ENCODE measurements at places on chromosomes 12 and 14.

DNA sequence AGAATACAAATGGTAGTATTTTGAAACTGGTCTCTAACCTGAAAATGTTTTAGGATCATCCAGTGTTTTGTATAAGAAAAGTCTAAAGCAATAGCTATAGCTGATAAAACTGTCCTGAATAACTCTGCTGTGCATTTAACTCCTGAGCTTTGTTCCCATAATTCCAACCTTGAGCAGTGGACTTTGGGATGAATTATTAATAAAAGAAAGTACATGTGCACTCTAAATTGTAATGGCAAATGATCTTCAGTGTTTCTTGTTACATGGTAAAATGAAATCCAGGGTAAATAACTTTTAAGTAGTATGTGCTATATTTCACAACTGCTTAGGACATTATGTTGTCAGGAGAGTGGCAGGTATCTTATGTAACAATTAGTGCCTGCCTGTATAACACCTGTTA is 345.6 kb downstream of the SLC16A7 start:
- DNase-seq = no peak

DNA sequence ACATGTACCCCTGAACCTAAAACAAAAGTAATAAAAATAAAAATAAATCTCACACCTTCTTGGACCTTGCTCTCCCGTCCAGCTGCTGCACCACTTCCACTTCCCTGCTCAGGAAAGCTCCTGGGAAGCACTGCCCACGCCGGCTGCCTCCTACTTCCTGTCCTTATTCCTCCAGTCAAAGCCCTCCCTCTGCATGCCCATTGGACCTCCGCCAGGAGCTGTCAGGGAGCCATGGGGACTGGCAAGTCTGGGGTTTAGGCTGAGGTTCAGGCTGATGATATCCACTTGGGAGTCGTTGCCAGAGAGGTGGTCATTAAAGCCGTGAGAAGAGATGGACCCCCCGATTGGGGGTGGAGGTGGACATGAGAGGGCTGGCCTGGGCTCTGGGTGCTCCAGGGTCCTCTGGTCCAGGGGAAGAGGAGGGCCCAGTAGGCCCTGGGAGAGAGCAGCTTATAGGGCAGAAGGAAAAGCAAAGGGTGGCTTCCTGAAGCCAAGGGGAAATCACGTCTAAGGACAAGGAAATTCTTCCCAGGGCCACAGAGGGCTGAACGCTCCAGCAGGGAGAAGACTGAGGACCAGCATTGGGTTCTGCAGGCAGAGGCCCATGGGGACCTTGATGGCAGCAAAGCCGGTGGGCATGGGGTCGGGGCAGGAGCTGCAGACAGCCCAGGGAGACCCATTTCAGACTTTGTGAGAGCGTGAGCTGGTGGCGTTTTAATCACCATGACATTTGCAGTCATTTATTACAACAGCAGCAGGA is 78.7 kb downstream of the FZD10 start:
- no peak for DNase-seq

DNA sequence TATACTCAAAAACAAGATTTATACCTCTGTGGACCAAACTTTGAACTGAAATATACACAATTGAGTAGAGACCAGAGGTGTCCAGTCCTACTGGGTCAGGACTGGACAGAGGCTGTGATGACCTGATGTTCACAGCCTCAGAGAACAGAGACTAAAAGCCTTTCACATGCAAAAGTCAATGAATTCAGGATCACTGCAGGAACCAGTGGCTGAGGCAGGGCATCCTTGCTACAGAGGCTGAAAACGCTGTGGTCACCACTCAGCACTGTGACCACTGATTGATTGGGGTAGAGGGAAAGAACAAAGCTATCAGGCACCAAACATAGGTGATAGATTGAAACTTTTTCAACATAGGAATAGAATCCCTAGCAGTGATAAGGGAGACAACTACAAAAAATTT is 25.1 kb downstream of the GRIP1 start:
- DNase-seq = no peak

DNA sequence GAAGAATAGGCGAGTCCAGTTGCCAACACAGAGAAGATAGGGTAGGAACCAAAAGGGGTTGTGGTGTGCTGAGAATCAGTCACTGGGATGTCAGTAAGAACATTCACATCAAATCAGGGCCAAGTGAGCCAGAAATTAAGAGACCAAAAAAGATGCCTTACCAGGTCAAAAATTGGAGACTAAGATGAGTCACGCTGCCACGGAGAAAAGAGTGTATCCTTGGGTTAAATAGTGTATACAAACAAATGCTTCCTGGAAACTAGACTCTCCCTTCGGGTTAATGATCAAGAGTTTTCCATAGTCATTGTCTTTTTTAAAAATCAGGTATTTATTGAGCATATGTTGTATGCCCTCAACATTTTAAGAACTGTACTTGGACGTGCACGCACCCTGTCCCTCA is 45.2 kb upstream of the BAZ1A start:
- no peak for DNase-seq

- no peak for DNase-seq
These were observed 31.9 kb upstream of the FBXO34 start for GRCh38 chr14:55239320-55239719.

GRCh38 chr12:108582978-108583770 is 14.7 kb downstream of the TMEM119 start:
- DNase-seq = no peak

- no peak for DNase-seq
These were observed at the start of gene AQP2 for GRCh38 chr12:49950273-49951251. TSS of gene AQP2 (plus strand) at chr12:49950737. CDS start at chr12:49950831, 94 bp downstream.

DNA sequence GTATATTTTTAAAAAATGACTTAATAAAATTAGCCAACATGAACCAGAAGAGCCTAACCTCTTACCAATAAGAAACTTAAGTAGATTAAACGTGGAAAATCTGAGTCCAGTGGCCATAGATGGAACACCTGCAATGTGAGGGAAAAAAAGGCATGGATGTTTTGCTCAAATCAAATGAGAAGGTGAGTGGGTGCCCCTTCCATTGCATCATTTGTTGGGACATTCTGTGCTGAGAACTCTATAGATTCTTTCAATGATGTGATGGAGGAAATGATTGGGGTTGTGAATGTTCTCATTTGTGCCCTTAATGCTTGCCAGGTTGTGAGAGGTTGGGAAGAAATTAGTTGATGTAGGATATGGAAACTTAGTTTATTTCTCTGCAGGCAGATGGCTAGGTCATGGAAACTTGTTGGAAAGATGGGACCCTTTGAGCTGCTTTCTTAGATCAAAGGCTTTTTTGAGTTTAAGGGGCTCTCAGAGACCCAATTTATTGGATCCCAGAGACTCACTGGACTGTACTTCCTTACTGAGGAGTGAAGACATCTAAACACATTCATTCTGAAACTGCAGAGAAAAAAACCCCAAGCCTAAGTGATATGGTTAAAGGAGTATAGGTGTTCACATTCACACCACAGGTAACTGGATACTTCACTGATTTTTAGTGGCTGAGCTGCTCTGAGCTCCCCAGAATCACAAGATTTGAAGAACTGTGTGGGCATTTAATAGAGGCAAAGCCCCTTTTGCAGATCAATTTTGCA is 95.9 kb downstream of the DACT1 start:
- no peak for DNase-seq

GRCh38 chr12:81078469-81079196 is 754 bp downstream of the ACSS3 start:
- no peak for DNase-seq

GRCh38 chr14:23430723-23431085 is 4.8 kb downstream of the MYH7 start:
- DNase-seq = no peak

DNA sequence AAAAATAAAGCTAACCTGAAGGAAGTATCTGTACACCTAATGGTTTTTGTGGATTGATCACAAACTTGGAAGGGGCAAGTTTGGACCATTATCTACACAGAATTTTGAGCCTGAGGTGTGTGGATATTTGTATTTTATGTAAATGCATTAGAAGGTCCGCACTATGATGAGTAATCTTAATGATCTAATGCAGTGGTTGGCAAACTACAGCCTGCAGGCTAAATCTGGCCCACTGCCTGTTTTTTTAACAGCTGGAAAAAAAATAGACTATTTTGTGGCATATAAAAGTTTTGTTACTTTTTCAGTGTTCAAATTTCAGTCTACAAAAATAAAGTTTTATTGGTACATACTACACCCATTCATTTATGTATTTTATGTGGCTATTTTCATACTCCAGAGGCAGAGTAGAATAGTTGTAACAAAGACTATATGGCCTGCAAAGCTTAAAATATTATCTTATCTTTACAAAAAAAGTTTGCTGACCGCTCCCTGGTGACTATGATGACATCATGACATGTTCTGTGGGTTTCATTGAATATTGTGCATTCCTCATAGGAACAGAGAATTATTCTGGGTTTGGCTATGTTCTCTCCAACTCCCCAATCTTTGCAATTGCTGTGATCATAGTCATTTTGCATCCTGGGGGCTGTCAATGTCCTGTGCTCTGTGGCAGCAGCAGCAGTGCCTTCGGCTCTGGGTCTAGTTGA is 962.6 kb upstream of the FBXO33 start:
- no peak for DNase-seq

GRCh38 chr12:113700943-113701342 is 229.3 kb upstream of the LHX5 start:
- DNase-seq = no peak

GRCh38 chr12:50569321-50569720 is 64.5 kb downstream of the DIP2B start:
- no peak for DNase-seq

DNA sequence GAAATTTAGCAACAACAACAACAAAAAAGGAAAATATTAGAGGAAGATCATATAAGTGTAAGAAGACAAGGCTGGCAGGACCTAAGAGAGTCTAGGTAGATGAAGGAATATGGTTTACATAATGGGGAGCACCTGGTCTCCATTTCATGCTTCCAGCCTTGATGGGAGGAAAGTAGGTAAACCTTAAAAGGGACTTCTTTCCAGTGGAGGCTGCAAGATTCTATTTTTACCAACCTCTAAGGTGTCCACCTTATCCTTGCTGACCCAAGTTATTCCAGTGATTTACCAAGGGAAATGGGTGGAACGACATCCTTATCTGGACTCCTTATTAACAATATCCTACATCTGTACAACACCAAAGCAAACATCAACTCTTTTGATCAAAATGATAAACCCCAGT is 30.0 kb downstream of the DAD1 start:
- DNase-seq = no peak

DNA sequence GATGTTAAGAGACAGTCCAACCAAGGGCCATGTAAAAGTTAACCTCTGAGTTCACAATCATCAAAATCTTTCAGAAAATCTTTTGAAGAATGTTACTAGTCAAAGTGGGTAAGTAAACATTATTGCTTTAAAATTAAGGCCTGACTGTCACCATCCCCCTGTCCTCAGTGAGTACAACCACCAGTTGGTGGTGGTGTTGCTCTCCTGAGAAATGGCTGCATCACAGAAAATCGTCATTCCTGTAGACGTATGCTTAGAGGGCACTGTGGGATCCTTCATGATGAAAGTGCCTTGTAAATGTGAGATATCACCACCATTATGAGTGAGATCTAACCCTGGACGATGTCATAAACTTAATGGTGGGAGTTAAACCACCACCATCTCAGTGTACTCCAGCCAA is 451.2 kb downstream of the RPS29 start:
- DNase-seq = no peak

DNA sequence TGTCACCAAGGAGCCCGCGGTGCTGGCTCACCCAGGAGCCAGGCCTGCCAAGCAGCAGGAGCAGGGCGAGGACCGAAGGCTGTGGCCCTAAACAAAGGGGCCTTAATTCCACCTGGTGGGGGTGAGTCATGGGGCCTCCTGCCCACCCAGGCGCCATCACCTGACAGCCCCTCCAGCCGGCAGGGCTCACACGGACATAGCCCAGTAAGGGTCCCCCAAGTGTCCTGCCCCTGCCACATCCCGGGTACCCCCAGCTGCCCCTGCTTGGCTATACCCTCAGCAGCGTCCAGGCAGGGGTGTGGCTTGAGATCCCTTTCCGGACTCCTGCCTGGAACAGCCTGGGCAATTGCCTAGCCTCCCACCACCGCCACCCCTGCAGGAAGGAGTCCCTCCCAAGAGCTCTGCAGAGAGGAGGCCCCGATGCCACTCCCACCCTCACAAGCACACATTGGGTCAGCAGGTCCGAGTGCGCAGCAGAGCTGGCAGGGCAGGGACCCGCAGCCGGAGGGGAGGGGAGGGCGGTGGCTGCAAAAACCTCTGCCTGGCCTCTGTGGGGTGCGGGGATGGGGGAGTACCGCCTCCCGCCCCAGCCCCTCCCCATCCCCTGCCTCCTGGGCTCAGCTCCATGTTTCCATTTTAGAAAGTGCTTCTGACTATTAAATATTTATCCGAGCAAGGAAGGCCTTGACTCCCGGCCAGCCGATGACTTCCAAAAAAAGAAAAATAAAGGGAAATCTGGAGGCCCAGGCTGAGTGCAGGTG is 4.6 kb downstream of the AHNAK2 start:
- no peak for DNase-seq

- DNase-seq = no peak
These were observed 40.0 kb downstream of the FBRSL1 start for GRCh38 chr12:132529906-132530305.

- DNase-seq = no peak
These were observed 4.6 kb upstream of the LRRC23 start for GRCh38 chr12:6899837-6900519.

DNA sequence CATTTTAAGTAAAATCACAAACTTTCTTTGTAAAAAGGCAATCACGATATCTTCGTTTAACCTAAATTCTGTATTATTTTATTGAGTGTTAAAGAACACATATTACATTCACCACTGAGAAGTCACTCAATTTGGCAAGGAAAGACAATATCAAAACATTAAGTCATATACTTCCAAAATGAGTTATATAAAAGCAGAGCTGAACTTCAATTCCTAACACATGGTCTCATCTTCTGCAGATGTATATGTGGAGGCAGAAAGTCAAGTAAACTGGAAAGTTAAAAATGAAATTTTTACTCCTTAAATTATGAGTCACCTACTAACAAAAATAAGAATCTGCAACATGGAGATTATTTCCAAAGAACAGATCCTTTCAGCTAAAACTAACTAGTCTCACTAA is 28.7 kb downstream of the BMAL2 start:
- no peak for DNase-seq

- no peak for DNase-seq
These were observed 193.9 kb upstream of the PLXNC1 start for GRCh38 chr12:93954166-93955112.

- DNase-seq = no peak
These were observed 77.8 kb downstream of the SMOC1 start for GRCh38 chr14:69956970-69957369.

DNA sequence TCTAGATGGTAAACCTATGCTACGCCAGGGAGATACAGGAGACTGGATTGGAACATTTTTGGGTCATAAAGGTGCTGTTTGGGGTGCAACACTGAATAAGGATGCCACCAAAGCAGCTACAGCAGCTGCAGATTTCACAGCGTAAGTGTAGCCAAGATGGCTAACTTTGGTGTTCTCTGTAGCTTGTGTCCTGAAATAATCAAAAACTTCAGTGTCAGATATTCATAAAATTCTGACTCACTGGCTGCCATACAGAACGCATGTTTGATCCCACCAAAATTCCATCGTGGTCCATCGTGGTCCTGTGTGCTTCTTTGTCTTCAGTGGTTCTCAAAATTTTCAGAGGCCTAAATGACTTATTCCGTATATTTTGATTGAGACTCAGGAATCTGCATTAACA is 1.3 kb downstream of the STRAP start:
- DNase-seq = no peak

- DNase-seq = no peak
These were observed 182.5 kb downstream of the GXYLT1 start for GRCh38 chr12:41962171-41962572.

All from activated CD8-positive, alpha-beta memory T cell treated with anti-CD3 and anti-CD28 coated beads for 48 hours (primary cell).